ENCODE measurements at places on chromosomes 7 and 10.
A peak's percentile ranks its signal among the peaks of the same experiment; 100 is the strongest.

DNA sequence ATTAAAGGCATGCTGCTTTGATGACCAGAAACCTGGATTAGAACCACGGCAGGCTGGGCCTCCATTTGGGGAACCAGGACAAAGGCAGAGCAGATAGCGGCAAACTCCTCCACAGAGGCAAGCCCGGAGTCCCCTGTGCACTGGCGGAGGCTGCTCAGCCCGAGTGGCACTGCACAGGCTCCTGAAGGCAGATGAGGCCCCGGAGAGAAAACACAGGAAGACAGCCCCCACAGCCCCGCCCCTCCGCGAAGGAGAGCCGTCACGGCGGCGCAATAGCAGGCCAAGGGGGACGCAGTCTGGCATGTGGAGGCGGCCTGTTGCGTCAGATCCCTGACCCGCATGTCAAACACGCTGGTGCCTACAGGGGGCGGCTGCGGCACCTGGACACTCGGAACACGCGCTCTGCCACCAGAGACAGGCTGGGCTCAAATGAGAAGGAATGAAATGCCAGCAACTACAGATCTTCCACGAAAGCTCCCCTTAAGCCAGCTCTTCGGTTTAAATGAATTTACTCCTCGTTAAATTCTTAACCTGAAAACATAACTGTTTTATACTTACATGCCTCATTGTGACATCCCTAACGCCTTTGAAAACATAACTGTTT lies 128.5 kb downstream of the MAD1L1 start:
- DNase-seq: peak; percentile 80

- DNase-seq: no peak
Measured at GRCh38 chr7:81206217-81206616, 287.4 kb upstream of the SEMA3C start.

GRCh38 chr10:124701881-124702656 lies 42.1 kb downstream of the FAM53B start:
- DNase-seq: peak; percentile 35

GRCh38 chr10:50605269-50605950 lies 18.3 kb downstream of the SGMS1 start:
- DNase-seq: no peak

DNA sequence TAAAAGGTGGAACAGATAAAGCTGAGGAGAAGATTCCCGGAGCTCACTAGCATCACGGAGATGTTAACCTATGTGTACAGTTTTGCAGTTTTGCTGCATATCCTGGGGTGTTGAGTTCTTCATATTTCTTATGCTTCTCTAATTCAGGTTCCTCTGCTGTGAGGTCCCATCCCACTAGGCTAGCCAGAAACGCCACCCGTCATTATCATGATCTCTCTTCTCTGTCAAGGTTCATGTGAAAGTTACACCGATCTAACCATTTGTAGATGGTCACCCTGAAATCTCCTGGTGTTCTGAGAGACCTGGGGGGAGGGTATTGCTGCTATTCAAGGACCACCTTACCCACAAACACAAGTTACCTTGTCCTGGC lies 136.3 kb downstream of the CCDC71L start:
- DNase-seq: no peak

DNA sequence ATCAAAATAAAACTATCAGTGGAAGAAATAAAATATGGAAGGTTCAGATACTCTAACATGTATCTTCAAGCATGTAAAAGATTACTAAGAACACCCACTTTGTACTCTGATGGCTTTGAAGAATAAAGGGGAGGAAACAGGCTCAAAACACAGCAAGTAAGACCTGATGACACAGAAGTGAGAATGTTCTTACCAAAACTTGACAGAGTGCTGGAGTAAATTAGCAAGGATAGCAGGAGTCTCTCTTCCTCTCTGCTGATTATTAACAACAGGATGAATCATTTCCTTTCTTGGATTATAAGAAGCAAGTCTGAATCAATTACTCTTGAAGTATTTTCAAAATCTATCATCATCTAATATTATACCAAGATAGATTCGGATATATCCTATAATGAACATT lies 47.5 kb downstream of the GLI3 start:
- DNase-seq: no peak

DNA sequence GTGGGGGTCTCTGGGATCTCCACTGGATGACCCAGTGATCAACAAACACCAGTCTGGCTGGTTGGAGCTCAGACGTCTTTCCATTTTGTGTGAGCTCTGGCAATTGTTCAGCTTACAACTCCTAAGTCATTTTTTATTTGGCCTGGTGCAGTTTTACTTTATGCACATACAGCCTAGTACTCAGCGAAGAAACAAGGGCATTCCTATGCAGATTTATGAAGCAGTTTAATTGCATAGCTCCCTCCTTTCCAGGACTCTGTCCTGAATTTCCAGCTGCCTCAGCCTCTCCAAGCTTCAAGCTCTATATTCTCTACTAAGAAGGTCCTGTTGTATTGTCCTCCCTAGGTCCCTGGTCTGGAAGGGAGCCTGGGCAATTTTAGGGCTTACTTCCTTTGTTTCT lies 145.6 kb upstream of the GALNT17 start:
- no peak for DNase-seq

GRCh38 chr7:141354251-141354650 lies 197.0 kb upstream of the AGK start:
- DNase-seq: no peak

GRCh38 chr10:6499974-6500373 lies 80.1 kb downstream of the PRKCQ start:
- no peak for DNase-seq

DNA sequence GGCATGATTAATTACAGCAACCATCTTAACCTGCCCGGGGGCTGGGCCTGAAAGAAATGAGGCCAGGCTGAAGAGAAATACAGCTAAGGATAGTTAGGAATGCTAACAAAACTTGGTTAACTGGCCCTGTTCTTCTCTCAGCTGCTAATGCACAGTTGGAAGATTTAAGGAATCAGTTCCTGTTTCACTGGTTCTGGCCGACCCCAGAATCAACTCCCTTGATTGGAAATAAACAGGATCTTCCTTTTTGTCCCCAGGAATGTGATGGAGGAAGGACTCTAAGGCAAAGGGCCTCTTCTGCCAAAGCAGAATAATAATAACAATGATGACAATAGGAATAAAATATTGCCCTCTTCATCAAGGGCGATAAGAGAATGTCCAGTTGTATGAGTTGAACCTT lies 3.5 kb upstream of the LRMDA start:
- no peak for DNase-seq

GRCh38 chr10:80204677-80205476 lies 460 bp downstream of the ANXA11 start:
- peak; percentile 50 for DNase-seq

DNA sequence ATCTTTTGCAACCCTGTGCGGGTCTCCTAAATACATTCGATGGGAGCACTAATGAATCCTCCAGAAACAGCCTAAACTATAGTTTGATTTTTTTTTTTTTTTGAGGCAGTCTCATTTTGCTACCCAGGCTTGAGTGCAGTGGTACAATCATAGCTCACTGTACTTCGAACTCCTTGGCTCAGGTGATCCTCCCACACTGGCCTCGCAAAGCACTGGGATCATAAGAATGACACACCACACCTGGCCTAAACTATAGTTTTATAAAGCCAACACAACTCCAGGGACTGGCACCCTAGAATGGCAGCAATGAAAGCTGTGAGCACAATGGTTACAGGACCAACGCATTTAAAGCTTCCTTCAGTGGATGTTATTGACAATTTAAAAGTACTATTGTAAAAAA lies 14.5 kb upstream of the JMJD1C start:
- no peak for DNase-seq

DNA sequence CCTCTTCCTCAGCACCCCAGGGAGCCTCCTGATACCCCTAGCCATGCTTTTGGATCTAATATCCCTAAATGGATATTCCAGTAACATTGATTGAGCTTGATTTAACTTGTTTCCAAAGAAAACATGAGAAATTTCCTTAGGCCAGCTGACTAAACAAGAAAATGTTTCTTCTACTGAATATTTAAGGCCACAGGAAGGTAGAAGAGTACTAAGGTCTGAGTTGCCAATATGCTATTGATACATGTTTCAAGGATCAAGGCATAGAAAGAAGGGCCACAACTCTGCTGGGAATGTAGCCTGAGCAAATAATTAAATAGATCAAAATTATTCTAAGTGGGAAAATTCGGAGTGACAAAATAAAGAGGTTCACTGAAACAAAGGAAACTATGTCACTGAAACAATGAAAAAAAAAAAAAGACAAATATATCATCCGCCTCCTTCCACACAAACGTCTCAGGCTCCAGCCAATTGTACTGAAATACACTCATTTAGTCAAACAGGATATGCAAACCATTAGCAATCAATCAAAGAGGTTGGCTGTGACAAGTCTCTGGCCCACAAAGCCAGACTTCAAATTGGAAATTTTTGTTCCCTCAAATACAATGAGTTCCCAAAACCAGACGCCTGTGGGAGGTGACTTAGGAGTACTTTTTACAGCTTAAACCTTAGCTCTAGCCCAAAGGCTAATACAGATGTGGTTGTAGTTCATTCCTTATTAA lies 396.2 kb downstream of the HTR7 start:
- DNase-seq: no peak

GRCh38 chr7:124796771-124797170 lies 31.2 kb upstream of the GPR37 start:
- DNase-seq: no peak

GRCh38 chr7:77382532-77382931 lies 33.6 kb downstream of the GSAP start:
- DNase-seq: no peak

- no peak for DNase-seq
Measured at GRCh38 chr10:61974601-61975390, 73.3 kb downstream of the ARID5B start.

DNA sequence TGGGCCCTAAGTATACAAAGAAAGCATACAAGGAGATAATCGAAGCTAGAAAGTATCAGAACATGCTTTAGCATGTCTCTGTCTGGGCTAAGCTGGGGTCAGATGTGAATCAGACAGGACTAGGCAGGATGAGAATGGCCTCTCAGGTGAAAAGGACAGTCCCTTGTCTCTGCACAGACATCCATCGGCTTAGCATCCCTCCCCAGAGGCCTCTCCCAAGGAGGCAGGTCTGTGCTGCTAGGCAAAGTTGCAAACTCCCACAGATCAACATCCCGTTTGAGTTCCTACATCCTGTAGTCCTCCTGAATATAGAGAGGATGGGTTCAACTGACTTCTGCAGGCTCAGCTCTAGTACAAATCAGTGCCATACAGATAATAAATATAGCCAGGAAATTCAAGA lies 24.5 kb downstream of the CHST15 start:
- DNase-seq: no peak

GRCh38 chr10:17056781-17057428 lies 72.7 kb downstream of the CUBN start:
- DNase-seq: no peak

GRCh38 chr10:116540814-116541213 lies 4.9 kb upstream of the PNLIP start:
- DNase-seq: no peak

- no peak for DNase-seq
Measured at GRCh38 chr7:157149317-157149716, 10.6 kb downstream of the UBE3C start.

DNA sequence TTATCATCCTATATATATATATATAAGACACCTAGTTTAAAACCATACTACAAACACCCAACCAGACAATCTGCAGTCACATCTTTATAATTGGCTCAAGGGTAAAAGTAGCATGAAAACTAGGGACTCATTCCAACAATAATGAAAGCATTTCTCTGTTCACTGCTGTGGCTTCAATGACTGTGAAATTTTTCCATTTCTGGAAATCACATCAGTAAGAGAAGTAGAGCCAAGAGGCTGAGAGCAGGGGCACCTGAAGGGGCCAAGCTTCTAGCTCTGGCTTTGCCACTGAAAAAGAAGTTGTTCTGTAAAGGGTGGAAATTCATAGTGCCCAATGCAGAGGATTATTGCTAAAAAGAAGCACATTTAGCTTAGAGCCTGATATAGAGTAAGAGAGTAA lies 158.6 kb upstream of the GLI3 start:
- DNase-seq: no peak

GRCh38 chr10:76270464-76270863 lies 839.0 kb downstream of the LRMDA start:
- DNase-seq: no peak

- DNase-seq: no peak
Measured at GRCh38 chr7:98562381-98562823, 54.7 kb upstream of the NPTX2 start.

DNA sequence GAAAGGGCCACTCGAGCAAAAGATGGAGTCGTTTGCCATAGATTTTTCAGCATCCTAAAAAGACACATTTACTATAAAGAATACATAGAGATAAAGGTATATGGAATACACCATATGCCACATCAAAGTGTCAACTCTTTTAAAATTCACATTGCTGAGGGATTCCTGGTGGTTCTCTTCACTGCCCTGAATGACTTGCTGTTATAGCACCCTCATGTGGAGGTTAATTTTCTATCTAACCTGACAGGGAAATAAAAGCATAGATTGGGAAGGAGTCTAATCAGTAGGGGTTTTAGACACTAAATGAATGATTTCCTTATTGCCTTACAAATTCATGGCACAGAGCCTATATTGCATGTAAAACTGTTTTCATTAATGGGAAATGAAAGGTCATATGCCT lies 25.9 kb downstream of the DNAH11 start:
- no peak for DNase-seq

DNA sequence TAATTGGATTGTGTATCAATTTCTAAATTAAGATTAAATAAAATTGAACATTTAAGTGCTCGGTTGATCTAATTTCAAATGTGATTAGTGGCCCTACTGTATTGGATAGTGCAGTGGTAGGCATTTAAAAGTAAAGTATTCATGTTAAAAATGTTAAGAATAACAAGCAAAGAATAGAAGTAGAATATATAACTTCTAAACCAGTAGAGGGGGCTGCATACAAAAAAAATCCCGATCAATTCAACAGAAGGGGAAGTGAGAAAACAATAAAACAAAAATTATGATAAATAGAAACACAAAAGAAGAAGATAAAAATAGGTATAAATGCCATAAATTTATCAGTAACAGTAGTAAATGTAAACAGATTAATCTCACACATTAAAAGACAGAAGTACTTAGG lies 24.9 kb upstream of the WDFY4 start:
- DNase-seq: no peak

GRCh38 chr7:147282204-147282603 lies 1165.6 kb downstream of the CNTNAP2 start:
- DNase-seq: no peak

DNA sequence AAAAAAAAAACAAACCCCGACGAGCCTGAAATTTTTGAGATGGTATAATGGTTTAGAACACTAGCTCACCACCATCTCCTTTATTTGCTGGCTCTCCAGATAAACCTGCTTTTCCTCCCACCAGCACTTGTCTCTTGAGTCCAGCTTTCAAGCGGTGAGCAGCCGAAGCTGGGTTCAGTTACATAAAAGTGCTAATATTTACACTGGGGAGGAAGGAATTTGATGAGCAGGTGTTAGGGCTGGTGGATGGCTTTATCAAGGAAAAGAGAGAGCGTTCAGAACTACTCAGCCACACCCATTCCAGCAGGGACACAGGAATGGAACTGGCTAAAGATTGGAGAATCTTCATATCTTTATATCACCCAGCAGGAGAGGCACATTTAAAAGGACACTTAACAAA lies 6.6 kb upstream of the CALML3 start:
- DNase-seq: no peak

Measured in activated naive CD4-positive, alpha-beta T cell treated with anti-CD3 and anti-CD28 coated beads, Interleukin-2, amount 50 U/mL, for 16 hours (primary cell).